ENCODE measurements at places on chromosomes 4 and X.

DNA sequence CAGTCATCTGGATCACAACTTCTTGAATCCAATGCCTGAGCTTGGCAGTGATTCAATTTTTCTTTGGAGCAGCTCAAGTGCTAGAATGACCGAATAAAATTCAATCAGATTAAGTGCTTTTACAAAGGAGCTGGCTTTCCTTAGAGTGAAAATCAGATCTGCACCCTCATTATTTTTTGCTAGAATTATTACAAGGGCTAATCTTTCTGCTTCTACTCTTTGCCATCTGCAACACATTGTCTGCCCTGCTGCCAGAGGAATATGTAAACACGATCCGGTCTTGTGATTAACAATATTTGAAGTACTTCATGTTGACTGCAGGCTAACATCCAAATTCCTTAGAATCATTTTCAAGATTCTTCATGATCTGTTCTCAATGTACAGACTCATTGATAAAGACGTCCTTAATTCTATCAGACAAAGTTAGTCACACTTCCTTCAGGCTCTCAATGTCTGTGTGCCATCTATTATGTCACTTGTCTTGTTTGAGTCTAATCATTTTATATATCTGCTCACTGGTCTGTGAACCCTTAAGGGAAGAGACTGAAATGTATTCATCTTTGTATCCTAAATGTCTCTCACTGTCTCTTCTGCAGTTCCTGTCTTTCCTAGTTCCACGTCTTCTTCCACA is 531.2 kb downstream of the GALNTL6 start:
- DNase-seq, result no peak

GRCh38 chr4:2194496-2194895 is 47.4 kb downstream of the HAUS3 start:
- DNase-seq, result no peak

GRCh38 chr4:15012017-15012788 is 9.9 kb downstream of the CPEB2 start:
- no peak for DNase-seq

GRCh38 chrX:126770179-126770578 is 49.4 kb upstream of the PRR32 start:
- no peak for DNase-seq

DNA sequence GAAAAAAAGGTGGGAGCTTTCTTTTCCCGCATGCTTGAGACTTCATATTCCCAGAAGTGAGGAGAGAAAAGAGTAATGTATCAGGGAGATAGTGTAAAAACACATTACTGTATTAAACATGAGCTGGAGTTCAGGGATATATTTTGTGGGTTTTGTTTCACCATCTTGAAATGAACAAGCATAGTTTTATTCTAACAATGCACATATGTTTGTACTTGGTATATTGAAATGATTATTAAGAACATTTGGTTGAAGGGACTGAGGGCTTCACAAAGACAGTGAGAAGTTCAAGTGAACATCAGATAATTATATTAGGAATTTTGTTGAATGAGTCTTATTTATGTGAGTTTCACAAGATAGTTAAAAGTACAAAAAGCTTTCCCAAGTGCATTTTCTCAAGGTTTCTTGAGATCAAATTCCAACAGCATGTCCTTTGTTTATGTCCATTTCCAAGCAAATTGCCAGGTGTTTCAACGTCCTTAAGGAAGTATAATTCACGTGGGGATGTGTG is 368.8 kb downstream of the ANKRD50 start:
- DNase-seq, result no peak

DNA sequence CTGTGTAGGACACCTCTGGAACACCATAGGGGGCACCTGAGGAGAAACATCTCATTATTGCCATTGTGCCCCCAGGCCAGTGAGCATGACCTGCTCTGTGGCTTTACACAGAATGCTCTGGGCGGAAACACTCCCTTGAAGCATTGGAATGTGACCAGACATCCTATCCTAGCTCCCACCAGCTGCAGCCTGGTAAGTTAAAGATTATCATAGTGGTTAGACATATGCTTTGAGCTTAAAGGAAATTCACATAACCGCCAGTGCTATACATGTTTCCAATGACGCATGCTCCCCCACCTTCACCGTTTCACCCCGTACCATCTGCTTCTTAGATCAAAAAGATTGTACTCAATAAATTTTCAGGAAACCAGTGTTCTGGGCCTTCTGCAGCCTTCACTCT is 217.7 kb upstream of the CENPE start:
- no peak for DNase-seq

GRCh38 chrX:101617211-101618191 is at the start of gene ARMCX6:
Gene ARMCX6, minus strand, starts transcription at chrX:101618000. Its CDS starts 1,380 bp downstream, at chrX:101616620.
- peak; percentile 45 for DNase-seq
